ENCODE measurements at places on chromosomes 1 and 21.
A peak's percentile ranks its signal among the peaks of the same experiment; 100 is the strongest.

- no peak for DNase-seq
These were observed 47.4 kb upstream of the ENAH start for GRCh38 chr1:225700164-225700821.

- no peak for DNase-seq
These were observed 1.2 kb downstream of the LRRC42 start for GRCh38 chr1:53947172-53947907.

- no peak for DNase-seq
These were observed 22.4 kb upstream of the AHCTF1 start for GRCh38 chr1:246954126-246954525.

- DNase-seq = no peak
These were observed 50.4 kb downstream of the GLIS1 start for GRCh38 chr1:53688381-53689102.

GRCh38 chr1:206716870-206717673 lies 32.4 kb downstream of the MAPKAPK2 start:
- DNase-seq = no peak

- no peak for DNase-seq
These were observed 44.7 kb downstream of the PTGFRN start for GRCh38 chr1:116954440-116954839.

DNA sequence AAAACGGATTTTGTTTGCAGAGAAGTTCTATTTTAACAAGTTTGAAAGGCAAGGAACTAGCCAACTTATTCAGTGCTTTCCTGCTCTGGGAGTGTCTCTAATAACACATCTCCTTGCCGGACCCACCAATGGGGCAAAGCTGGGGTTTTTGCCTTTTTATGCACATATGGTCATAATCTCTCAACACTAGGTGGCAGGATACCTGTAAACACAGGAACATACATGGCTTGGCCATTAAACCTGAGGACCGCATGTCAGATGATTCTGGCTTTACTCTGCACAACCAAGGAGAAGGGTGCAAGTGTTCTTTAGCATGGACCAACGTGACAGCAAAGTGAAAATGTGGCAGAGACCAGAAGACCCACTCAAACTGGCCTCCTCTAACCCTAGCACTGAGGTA lies 4.9 kb downstream of the TMEM9 start:
- peak; percentile 44 for DNase-seq

GRCh38 chr1:3066826-3067225 lies 2.2 kb upstream of the PRDM16 start:
- no peak for DNase-seq

- no peak for DNase-seq
These were observed 118.2 kb upstream of the GRIK3 start for GRCh38 chr1:37152491-37152890.

- DNase-seq = no peak
These were observed 18.5 kb downstream of the RNASEL start for GRCh38 chr1:182570611-182570970.

GRCh38 chr1:99659755-99660210 lies 13.9 kb downstream of the PALMD start:
- no peak for DNase-seq

DNA sequence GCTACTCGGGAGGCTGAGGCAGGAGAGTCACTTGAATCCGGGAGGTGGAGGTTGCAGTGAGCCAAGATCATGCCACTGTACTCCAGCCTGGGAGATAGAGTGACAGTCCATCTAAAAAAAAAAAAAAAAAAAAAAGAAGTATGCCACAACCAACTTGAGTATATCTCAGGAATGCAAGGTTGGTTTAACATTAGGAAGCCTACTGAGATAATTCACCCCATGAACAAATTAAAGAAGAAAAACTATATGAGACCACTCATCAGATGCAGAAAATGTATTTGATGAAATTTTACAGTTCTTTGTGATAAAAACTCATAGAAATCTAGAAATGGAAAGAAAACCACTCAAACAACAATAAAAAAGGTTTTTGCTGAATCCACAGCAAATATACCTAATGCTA lies 373.8 kb downstream of the LMO4 start:
- DNase-seq = no peak

GRCh38 chr1:185015631-185016030 lies 29.7 kb upstream of the RNF2 start:
- DNase-seq = no peak

GRCh38 chr1:160779626-160780397 lies 16.2 kb upstream of the LY9 start:
- DNase-seq = peak; percentile 50

DNA sequence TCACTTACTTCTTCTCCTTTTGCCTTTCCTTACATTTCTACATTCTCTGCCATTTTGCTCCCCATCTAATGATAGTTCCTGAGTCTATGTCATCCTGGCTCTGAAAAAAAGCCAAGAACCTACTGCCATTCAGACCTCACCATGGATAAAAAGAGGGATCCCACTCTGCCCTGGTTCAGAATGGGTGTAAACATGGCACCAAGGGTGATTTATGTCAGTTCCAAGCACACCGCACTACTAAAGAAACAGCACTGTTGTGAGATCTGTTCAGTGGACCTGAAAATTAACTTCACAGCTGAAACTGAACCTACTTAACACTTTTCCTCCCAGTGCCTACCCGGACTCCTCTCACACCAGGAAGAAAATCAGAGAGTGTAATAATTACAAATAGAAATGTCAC lies 72.3 kb upstream of the NTPCR start:
- DNase-seq = no peak

DNA sequence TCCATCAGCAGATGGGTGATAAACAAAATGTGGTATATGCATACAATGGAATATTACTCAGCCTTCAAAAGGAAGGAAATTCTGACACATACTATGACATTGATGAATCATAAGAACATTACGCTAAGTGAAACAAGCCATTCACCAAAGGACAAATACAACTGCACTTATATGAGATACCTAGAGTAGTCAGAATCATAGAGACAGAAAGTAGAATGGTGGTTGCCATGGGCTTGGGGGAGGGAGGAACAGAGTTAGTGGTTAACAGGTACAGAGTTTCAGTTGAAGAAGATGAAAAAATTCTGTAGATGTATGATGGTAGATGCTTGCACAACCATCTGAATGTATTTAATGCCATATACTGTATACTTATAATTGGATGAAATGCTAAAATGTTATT lies 39.1 kb upstream of the KCNK2 start:
- DNase-seq = no peak

- no peak for DNase-seq
These were observed 32.6 kb downstream of the PTGFRN start for GRCh38 chr1:116942344-116942743.

DNA sequence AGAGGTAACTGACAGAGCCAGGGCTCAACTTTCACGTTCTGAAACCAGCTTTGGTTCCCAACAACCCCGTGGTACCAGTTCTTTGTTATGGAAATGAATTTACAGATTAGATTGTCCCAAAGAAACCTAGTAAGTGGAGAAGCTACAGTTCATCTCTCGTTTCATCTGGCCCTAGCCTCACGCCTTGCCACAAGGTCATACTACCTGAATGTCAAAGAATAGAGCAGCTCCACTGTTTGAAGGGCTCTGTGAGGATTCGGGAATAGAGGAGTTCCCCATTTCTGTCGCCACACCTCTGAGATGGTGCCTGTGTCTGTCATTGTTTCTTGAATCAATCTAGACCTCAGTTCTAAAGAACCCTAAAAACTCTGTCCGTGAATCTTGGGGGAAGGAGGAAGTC lies 15.0 kb upstream of the CDC42 start:
- peak; percentile 15 for DNase-seq

- DNase-seq = no peak
These were observed 25.2 kb upstream of the EXO1 start for GRCh38 chr1:241822846-241823245.

- DNase-seq = peak; percentile 92
These were observed 1.7 kb downstream of the COL8A2 start for GRCh38 chr1:36123356-36123755.

GRCh38 chr1:107683191-107683657 lies 281.8 kb downstream of the VAV3 start:
- no peak for DNase-seq

DNA sequence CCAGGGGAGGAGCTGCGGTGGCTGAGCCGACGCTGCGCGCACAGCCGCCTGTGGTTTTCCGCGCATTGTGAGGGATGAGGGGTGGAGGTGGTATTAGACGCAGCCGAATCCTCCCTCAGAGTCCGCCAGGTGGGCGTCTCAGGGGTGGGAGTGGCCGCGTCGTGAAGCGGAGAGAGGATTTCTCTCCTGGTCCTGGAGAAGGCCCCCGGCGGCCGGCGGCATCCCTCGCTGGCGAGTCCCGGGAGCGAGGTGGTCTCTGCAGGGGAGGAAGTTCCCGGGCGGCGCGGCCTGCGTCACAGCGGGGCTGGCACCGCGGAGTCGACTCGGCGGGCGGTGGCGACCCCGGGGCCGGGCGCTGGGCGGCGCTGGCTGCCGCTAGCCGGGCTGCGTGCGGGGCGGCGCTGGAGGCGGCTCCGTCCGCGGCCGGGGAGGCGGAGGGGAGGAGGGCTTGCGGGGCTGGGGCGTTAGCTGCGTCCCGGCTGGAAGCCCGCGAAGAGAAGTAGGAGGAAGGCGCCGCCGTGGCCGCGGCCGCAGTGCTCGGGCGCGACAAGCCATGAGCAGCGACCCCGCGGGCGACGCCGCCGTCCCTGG lies at the start of gene LRRC8C:
Gene LRRC8C, plus strand, starts transcription at position 464 of the 591 bp plus-strand sequence. CDS start 53,354 bp downstream, outside the sequence.
- DNase-seq = peak; percentile 94

GRCh38 chr1:200838676-200839445 lies 33.9 kb upstream of the GPR25 start:
- no peak for DNase-seq

- no peak for DNase-seq
These were observed 369.7 kb downstream of the DPYD start for GRCh38 chr1:97551113-97551512.

DNA sequence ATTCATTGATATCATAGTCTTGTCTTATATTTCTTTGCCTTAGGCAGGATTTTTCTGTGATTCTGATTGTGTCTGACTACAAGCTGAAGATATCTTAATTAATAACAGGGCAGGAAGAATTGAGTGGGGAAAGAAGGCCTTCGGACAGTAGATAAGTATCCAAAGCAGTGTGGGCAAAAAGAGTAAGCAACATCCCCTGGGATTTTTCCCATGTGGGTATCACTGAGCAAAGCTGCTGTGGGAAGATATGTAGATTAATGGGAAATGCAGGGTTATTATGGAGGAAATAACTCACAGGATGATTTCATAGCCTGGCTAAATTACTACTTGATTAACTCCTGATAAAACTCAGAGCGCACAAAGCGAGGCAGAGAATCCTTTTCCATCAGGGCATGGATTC lies 55.7 kb downstream of the RGS5 start:
- DNase-seq = no peak

DNA sequence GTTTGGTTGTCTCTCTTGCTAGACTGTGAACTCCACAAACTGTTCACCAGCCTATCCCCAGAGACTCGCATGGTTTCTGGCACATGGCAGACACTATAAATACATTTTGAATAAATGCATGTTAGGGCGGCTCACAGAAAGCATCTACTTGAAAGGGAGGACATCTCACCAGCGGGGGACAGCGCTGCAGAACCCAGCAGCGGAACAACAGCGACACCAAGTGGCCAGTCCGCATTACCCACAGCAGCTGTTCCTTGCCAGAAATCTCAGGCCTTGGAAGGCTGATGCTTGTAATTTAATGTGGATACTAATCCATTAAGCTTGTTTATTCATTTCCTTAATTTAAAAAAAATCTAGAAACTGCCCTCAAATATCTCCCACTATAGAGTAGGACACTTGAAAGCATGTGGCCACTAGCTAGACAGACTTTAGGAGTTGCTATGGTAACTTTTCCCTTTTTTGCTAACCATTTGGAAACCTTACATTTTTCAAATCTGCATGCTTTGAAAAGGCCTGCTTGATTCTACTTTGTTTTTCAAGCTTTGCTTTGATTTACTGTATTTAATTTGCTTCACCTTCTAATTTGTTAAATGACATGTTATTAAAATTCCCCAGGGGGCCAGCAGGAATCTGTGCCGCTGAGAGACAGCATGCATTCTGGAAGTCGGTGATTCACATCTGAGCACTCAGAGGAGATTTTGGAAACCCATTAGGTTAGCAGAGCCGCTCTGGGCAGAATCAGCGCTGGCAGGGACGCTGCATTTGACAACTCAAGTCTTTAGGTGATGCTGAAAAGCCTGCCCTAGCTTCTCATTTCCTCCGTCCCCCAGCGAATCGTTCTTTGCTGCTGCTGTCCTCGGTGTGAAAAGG lies 63.5 kb upstream of the SSX2IP start:
- DNase-seq = peak; percentile 70

DNA sequence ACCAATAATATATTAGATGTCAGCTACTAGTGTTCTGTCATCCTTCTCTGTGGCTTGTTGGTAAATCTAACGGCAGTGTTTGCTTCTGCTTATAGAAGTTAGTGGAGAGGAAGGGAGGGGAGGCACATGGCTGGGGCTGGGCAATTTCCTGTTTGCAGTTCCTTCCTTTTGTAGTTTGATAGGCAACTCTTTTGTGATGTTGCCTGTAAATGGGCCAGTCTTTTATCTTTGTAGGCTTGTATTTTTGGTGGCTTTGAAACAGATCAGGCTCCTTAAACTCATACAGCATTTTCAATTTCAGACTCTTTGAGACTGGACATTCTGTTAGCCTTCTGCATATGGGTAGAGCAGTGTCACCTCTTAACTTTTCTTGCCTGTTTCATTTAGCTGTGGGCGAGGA lies 48.1 kb downstream of the CDC14A start:
- DNase-seq = peak; percentile 61

GRCh38 chr1:38191461-38191860 lies 144.9 kb upstream of the POU3F1 start:
- DNase-seq = no peak

DNA sequence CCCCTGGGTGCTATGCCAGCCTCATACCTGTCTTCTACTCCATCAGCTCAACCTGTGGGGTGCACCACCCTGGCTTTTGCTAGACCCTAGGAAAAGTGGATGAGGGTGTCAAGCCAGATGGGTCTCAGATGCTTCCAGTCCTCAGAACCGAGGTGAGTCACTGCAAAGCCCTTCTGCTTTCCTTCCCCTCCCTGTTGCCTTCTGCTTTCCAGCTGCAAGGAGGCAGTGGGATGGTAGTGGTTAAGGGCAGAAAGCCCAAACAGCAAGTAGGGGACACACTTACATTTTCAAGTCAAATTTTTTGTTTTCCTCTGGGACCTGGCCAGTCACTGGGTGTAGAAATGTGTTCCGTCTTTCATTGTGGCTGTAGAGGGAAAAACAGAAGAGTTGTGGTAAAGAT lies 60.7 kb upstream of the GOLT1A start:
- DNase-seq = peak; percentile 52

- peak; percentile 2 for DNase-seq
These were observed 360.1 kb upstream of the PLXNA2 start for GRCh38 chr1:208604295-208604694.

DNA sequence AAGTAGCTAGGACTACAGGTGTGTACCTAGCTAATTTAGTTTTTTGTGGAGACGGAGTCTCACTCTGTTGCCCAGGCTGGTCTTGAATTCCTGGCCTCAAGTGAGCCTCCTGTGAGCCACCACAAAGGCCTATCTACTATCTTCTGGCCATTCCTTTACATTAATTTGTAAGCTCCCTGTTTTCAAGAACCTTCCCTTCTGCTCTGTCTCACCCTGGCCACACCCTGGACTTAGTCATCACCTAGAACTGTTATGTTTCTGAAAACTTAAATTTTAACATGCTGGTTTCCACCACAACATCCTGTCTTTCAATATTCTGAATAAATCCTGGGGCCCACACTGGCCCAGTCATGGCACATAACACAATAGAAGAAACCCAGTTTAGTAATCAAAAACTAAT lies 4.9 kb upstream of the B4GALT3 start:
- DNase-seq = peak; percentile 58

Measured in suppressor macrophage treated with lipopolysaccharide for 1 hour (primary cell).